ENCODE measurements at places on chromosomes 4 and X.
A peak's percentile ranks its signal among the peaks of the same experiment; 100 is the strongest.

DNA sequence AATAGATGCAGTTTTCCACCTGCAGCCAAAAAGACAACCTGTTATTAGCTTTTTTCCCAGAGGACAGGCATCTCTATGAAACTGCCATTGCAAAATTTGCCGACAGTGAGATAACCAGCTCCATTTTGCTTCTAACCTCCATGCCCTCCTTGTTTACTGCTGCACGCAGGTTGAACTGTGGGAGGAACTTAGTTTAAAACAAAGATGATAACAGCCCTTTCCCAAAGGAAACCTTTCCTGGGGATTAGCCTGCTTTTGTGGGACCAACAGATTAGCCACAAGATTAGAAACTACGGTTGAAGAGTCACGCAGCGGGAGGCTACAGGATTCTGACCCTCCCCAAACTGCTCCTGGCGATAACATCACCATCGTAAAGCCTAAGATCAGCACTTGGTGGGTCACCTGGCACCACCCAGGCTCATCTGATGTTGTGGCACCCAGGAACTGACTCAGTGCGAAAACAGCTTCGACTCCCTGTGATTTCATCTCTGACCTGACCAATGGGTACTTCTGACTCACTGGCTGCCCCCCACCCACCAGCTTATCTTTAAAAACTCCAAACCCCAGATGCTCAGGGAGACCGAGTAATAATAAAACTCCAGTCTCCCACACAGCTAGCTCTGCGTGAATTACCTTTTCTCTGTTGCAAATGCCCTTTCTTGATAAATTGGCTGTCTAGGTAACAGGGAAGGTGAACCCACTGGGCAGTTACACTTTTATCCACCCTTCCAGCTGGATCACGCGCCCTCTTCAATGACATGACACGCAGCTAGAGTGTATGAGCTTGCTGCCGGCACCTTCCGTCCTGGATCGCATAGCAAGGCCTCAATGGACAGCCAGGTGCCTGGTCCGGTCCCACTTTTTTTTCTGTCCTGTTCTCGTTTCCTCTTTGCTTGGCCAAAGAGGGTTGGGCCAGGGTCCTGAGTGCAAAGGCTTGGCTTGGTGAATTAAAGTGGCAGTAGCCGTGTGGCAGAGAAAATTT, 27.2 kb downstream of the NOP14 start:
- DNase-seq = no peak

- no peak for DNase-seq
These were observed 96.6 kb downstream of the KIT start for GRCh38 chr4:54754394-54754793.

DNA sequence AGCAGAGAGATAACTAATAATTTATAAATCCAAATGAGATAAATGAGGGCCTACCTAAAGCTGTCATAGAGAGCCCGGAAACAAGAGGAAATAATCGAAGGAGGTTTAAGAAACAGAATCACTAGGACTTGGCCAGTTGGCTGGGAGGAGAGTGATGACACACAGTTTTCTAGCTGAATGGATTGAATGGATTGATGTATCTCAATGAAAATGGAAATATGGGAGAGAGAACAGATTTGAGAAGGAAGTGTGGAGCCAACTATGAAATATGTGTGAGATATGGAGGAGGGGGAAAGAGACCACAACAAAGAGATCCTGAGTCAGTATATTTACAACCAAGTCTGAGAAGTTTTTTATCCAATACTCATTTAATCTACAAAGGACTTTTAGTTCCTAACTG, 35.7 kb upstream of the CXXC4 start:
- no peak for DNase-seq

- no peak for DNase-seq
These were observed 2.6 kb downstream of the CDKL5 start for GRCh38 chrX:18428006-18428405.

- DNase-seq = no peak
These were observed 1197.2 kb downstream of the PCDH7 start for GRCh38 chr4:31917334-31917733.

- no peak for DNase-seq
These were observed 236.8 kb downstream of the ARHGAP10 start for GRCh38 chr4:147968641-147969040.

- DNase-seq = no peak
These were observed 734 bp upstream of the GALNT7 start for GRCh38 chr4:173167758-173168395.

- DNase-seq = no peak
These were observed 71.2 kb upstream of the STX18 start for GRCh38 chr4:4613126-4613465.

DNA sequence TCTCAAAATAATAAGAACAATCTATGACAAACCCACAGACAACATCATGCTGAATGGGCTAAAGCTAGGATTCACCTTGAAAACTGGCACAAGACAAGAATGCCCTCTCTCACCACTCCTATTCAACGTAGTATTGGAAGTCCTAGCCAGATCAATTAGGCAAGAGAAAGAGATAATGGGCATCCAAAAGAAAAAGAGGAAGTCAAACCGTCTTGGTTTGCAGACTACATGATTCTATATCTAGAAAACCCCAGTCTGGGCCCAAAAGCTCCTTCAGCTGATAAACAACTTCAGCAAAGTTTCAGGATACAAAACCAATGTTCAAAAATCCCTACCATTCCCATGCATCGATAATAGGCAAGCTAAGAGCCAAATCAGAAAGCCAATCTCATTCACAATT, 59.0 kb downstream of the CHM start:
- peak; percentile 41 for DNase-seq

- DNase-seq = no peak
These were observed 47.0 kb upstream of the RAPGEF2 start for GRCh38 chr4:159055833-159056232.

GRCh38 chr4:64121803-64122202, 287.4 kb downstream of the TECRL start:
- no peak for DNase-seq

DNA sequence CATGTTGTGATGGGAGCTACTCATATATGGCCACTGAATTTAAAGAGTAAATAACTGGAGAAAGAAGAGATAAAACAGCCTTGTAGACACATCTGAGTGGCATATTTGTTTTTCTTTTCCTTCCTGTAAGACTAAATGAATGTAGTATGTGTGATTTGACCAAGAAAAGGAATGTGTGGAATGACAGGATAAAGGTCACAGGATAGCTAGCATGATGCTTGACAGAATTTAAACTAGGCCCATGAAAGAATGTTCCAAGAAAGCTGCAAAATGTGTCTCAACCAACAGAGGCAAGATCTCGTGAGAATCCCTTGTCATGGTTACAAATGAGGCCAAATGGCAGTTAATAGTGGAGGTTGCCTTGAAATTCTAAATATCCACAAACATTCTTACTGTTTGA, 137.0 kb downstream of the KCNIP4 start:
- DNase-seq = no peak

DNA sequence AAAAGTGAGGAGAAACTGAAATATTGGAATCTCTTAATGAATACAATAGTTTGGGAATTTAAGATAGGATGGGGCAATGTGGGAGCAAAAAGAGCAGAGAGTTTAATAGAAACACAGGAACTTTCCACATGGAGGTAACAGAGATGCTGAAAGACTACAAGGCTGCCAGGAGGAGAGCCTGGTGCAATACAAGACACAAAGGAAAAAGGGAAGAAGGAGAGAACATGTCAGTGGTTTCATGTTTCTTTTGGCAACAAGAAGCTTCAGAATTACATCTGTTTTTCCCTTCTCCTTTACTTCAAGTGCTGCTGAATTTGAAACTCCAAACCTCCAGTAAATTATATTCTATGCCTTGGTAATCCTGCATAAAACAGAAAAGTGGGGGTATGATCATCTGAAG, 474.3 kb downstream of the FAT4 start:
- DNase-seq = no peak

- DNase-seq = no peak
These were observed at the start of gene CRMP1 for GRCh38 chr4:5893004-5893580. CRMP1 (minus strand) TSS chr4:5893086; CDS start chr4:5892969, 117 bp downstream.

- no peak for DNase-seq
These were observed 57.1 kb upstream of the CYSLTR1 start for GRCh38 chrX:78384486-78384885.

DNA sequence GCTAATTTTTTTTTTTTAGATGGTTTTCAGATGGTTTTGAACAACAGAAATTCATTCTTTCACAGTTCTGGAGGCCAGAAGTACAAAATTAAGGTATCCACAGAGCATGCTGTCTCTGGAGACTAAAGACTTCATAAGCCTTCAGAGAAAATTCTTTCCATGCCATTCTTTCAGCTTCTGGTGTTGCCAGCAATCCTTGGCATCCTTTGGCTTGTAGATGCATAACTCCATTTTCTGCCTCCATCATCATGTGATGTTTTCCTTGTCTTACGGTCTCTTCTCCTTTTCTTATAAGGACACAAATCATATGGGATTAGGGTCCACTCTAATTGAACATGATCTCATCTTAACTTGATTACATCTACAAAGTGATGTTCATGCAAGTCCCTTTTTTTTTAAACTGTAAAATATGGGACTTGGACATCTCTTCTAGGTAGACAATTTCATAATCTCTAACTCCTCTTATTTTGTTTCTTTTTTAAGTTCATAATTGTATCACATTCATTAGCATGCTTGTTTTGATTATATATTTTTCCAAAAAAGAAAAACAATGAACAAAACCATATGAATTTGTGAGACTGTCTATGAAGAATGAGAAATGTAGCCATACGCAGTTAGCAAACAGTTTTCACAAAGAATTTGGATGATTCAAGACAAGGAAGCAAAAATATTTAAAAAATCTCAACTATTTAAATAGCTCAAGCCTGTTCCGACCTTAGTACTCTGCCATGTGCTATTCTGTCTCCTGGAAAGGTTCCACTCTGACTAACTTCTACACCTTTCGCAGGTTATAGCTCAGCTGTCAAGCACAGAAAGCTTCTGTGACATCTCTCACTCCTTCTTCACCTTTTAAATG, 53.1 kb upstream of the GIMD1 start:
- no peak for DNase-seq

DNA sequence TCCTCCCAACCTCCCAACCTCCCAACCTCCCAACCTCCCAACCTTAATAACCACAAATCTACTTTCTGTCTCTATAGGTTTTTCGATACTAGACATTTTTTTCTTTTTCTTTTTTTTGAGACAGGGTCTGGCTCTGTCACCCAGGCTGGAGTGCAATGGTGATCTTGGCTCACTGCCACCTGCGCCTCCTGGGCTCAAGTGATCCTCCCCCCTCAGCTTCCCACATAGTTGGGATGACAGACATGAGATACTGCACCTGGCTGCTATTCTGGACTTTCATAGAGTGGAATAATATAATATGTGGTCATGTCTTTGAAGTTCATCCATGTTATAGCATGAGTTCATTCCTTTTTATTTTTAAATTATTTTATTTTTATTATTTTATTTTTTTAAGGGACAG, 39.5 kb upstream of the ZFX start:
- DNase-seq = no peak

DNA sequence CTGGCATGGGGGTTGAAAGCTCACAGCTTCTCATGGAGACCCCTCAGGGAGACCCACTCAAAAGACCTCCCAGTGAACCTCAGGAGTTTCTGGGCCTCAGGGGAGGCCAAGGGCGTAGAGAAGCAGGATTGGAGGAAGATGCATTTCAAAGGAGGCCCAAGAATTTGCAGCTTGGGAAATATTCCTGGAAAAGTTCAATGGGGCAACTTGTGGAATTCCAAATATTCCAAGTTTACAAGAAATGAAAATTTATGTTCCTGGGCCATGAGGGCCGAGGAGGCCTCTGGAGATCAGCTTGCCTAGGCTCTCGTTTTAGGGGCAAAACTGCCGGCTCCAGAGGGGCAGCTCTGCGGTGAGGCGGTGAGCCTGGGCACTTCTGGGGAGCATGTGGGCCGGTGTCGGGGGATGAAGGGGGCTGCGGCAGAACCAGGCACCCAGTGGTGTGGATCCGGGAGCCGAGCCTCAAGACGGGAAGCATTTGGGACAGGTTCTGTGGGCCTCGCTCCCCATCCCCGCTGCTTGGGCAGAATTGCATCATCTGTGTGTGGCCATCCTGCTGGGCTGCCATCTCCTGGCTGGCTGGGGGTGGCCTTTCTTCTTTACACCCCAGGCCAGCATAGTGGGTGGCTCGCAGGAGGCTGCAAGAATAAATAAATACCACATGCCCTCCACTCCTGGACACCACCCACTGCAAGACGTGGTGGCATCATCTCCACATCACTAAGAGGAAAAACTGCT, 54.6 kb upstream of the GPR78 start:
- DNase-seq = no peak

GRCh38 chr4:86484241-86484640, 109.9 kb upstream of the PTPN13 start:
- DNase-seq = peak; percentile 18

- no peak for DNase-seq
These were observed 18.2 kb downstream of the SRPX2 start for GRCh38 chrX:100662170-100662569.

DNA sequence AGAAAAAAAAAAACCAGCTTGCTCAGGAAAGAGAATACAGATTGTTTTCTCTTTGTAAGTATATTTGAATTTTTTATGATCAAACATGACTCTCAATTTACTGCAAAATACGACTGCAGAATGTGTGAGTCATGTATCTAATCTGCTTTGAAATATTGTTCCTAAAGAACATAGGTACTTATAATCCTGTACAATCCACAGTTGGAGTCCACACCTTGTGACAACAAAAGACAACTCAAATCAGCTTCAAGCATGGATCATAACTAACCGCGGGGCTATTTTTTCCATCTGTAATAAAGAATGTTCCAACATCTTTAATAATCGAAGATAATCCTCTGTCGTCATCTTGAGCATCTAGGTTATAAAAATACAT, 77.8 kb upstream of the STIM2 start:
- no peak for DNase-seq

GRCh38 chr4:154294652-154295350, 196.8 kb downstream of the DCHS2 start:
- DNase-seq = no peak

DNA sequence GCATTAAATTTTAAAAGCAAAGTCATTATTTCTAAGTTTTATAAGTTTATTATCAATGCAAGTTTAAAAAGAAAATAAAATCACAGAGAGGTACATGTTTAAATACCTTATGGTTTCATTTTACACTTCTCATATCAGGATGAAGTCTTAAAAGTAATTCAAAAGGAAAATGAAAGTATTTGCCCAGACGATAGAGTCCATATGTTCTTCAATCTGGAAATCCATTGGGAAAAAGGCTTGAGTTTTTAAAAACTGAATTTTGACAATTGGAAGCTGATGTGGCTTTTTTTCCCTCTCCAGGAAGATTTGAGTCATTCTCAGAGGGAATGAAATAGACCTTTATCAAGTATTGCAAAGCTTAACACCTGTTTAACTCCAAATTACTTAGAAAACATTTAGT, 37.1 kb downstream of the MAB21L2 start:
- no peak for DNase-seq

GRCh38 chrX:49174723-49175122, 3.0 kb downstream of the PLP2 start:
- DNase-seq = no peak

DNA sequence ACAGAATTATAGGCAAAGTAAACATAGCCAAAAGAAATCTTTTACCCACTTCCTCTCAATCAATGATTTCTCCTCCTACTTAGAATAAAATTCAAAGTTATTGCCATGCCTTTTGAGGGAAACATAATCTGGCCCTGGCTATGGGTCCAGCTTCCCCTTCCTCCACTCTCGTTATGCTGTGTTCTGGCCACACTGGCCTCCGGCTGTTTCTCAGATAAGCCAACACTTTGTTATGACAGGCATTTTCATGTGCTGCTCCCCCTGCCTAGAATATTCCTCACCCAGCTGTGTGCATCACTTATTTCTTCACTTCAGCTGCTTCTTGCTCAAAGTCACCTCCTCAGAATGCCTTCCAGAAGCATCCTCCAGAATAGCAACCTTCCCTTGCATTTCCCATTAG, 386.6 kb upstream of the AADAT start:
- DNase-seq = no peak
